Mucosa of descending colon (tissue), 3 donors: ENCODE measurements at places on chromosomes 3 and 15. TPM values are rescaled to one million over a fixed set of nuclear protein-coding genes. Genes with fewer than 3 reads are reported as not detected.

The DAG1 gene
- total RNA-seq, result 97.3 TPM

- DNase-seq, result no peak
Observed at GRCh38 chr3:172244011-172244410, 204.2 kb downstream of the GHSR start.

The TTLL13 gene
- total RNA-seq, result 0.63 TPM

GRCh38 chr15:89852342-89852995 is 37.8 kb upstream of the ANPEP start:
- peak; percentile 55 for DNase-seq

DNA sequence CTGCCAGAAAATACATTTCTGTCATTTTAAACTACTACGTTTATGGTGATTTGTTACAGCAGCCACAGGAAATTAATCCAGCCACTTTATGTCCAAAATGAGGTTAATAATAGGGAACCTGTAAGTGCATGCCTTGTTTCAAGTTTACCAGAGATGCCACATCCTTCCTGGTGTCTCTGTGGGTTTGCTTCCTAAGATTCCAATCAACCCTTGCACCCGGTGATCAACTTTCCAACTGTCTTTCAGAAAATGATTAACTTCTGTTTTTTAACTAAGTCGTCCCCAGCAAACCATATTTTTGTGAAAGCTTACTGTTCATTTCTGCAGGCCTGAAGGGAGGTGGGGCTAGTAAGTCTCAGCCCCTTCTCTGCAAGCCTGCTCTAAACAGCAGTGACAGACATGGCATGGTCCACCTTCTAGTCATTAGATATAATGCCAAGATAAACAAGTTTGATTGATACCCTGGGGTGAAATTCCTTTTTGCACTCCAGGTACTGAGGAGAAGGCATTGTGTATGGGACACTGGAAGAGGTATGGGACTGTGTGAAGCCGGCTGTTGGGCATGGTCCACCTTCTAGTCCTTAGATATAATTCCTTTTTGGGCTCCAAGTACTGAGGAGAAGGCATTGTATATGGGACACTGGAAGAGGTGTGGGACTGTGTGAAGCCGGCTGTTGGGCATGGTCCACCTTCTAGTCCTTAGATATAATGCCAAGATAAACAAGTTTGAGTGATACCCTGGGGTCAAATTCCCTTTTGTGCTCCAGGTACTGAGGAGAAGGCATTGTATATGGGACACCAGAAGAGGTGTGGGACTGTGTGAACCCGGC is 11.1 kb upstream of the TMC3 start:
- no peak for DNase-seq

DNA sequence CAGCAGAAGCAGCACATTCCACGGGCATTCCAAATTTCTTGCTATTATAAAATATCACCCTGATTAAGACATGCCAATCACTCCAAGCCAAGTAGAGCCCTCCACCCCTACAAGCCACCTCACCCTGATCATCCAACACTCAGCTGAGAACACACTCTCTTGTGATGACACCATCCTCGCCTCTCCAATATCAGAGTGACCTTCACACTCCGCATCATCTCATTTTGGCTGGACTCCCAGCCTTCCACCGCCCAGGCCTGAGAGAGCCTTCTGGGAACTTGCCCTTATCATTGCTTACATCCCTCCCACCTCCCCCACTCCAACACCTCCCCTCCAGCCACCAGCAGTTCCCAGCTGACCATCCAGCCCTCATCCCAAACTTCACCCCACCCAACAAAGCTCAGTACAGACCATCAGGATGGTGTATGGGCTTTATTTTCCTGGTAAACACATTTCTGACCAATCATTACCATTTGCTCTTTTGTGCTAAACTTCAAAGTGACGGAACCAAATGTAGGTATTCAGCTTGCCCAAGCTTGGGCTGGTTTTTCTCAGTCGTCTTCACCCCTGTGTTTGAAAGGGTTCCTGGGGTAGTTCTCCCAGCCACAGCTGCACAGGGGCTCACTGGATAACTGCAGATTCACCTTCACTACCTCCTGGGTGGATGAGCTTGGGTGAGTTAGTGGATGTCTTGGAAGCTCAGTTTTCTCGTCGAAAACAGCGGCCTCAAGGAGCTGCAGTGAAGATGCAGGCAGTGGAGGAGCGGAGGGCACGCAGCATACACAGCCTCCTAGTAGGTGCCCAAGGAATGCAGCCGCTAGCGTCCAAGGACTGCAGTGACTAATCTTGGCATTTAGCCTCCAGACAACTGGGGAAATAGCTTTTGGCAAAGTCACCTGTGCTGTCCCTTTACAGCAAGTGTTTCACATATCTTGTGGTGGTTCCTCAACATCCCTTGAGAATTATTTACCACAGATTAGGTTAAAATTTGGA is 115.1 kb downstream of the LIPC start:
- no peak for DNase-seq

The NR1I2 gene
- total RNA-seq, result 141 TPM

DNA sequence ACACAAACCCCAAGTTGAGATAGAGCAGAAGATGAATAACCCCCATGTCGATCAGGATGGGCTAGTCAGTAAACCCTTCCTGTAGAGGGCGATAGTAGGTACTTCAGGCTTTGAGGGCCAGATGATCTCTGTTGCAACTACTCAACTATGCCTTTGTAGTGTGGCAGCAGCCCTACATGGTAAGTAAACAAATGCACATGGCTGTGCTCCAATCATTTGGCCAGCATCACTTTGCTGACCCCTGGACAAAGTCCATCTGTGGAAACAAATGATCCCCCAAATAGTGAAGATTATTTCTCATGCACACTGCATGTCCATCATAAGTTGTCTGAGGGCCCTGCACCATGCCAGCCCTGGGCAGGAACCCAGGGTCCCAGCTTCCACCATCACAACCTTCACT is 402.2 kb upstream of the PROK2 start:
- no peak for DNase-seq

DNA sequence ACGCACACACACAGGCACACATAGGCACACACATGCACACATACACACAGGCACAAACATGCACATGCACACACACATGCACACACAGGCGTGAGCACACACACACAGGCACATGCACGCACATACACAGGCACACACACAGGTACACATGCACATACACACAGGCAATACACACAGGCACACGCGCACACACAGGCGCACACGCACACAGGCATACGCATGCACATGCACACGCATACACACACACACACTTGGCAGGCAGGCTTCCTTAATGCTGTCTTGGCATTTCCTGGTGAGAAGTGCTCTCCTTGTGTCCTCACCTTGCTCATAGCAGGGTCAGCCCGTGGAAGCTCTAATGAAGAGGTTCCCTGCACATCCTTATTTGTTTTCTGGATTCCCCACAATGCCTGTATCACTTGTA is 8.4 kb upstream of the SLCO2A1 start:
- no peak for DNase-seq

GRCh38 chr3:128006061-128007032 is 45.9 kb upstream of the SEC61A1 start:
- DNase-seq, result no peak

DNA sequence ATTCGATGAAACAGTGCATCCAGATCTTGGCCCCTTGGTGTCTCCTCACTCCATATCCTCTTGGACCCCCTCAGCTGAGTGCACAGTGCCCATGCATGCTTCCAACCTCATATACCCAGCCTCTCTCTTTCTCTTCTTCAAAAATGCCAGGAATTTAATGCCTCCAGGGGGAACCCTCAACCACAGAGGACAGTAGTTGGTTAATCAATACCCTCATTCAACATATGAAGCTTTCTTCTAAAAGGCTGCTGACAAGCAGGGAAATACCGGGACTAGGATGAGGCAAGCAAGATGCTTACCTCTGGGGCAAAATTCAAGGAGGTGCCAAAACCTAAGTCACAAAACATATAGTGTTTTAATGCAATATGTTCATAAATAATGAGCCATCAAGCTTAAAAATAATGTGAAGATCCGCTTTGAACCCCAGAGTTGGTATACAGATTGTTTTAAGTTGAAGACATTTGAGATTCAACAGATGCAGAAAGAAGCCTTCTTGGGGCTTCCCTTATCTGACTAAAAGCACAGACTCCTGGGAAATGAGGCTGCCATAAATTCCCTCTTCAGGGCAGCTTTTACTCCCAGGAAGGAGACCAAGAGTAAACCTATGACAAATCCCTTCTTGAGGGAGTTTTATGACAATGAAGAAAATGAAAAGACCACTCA is 48.2 kb upstream of the FHIT start:
- DNase-seq, result no peak

DNA sequence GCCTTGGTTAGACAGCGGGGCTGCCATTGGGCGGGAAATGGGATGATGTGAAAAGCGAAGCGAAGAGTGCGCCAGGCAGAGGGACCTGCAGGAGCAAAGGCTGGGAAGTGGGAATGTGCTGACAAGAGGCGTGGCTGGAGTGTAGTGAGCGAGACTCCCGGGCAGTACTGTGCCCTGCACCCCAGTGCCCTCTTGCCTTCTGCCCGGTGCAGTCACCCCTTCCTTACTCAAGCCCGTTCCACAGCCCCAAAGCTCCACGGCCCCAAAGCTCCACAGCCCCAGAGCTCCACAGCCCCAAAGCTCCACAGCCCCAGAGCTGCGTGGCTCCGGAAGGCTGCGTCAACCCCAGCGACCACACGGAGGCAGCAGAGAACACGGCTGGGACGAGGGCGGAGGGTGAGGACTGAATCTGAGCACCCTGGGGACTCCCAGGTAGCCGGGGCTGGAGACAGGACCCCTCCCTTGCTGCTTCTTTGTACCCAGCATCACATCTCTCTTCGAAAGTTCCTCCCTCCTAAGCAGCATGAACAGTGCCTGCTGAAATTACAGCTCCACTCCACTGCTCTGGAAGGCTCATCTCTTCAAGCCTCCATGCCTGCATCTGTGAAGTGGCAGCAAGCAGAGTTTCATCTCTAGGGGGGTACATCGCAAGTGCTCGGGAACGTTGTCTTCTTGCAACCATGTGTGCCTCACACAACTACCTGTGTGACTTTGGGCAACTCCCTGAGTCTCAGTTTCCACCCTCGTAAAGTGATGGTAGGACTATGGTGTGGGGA is 108.9 kb downstream of the FBLN2 start:
- no peak for DNase-seq

- no peak for DNase-seq
Observed at GRCh38 chr15:35437157-35437556, 108.8 kb downstream of the DPH6 start.

- peak; percentile 56 for DNase-seq
Observed at GRCh38 chr3:72661115-72661457, 187.2 kb downstream of the SHQ1 start.

- no peak for DNase-seq
Observed at GRCh38 chr3:31536497-31536896, 3.8 kb downstream of the STT3B start.

GRCh38 chr15:48388016-48388851 is 57.0 kb downstream of the DUT start:
- DNase-seq, result no peak

The SKOR1 gene
- total RNA-seq, result 0.34 TPM

The CCR3 gene
- total RNA-seq, result not detected

DNA sequence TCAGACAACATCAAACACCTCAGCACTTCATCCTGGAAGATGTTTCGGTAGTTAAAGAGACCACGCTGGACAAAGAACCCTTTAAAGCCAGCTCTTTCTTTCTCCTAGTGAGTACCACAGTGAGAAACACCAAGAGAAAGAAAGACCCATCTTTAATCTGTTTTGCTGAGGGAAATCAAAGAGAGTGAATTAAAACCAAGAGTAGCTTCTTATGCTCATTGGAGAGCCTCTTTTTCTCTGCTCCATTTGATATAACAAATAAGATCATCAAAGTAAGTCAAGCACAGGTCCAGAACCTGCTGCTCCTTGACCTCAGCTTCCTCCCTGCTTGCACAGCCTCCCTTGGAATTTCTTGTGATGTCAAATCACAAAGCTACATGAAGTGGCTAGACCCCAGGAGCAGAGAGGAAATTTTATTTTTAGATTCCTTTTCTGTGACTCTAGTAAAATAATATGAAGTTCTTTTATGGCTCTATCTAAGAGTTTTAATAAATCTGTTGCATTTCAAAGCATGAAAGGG is 436.4 kb downstream of the C3orf38 start:
- no peak for DNase-seq

DNA sequence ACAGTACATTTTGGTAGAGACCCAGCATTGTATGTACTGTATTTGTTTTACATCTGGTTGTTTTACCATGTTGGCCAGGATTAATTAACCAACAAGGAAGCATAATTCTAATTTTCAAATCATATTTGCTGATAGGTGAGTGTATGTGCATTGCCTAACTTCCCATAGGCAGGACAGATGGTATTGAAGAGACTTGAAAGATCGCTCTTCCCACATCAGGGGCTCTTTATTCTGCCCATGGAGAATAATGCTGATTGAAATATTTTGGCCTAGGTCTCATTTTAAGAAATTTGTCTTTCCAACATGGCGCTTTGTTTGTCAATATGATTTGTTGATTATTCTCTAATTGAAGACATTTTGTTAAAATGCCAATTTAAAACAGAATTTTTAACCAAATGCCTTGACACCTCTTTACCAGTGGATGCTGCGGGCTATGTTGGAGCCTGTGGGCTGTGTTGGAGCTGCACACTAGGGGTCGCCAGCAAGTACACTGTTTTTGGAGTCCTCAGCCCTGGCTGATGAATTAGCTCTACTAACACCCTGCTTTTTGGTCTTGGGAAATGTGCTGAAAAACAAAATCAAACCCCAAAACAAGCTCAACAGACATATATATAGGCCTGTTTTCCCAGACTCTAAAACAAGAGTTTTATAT is 5.3 kb downstream of the P2RY12 start:
- peak; percentile 27 for DNase-seq

- no peak for DNase-seq
Observed at GRCh38 chr3:101500208-101500607, 12.8 kb downstream of the SENP7 start.

The MAPKAPK3 gene
- 25.5 TPM for total RNA-seq

The COL6A5 gene
- not detected for total RNA-seq

- no peak for DNase-seq
Observed at GRCh38 chr3:178350763-178351162, 185.5 kb upstream of the KCNMB2 start.

GRCh38 chr3:172294223-172294806 is 153.9 kb downstream of the GHSR start:
- no peak for DNase-seq

DNA sequence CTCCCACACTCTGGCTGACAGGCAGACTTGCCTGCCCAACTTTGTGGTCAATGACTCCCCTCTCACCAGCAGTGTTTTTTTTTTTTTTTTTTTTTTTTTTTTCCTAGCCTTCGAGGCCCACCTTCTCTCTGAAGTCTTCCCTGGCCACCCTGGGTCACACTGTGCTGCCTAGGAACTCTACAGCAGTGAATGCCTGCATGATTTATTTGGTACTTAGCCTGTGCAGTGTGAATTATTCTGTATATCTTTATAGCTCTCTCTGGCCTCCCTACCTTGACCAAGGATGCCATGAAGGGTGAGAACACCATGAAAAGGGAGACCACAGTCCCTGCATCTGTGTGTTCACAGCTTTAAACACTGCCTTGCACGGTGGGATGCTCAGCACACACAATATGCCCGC is 141.6 kb downstream of the CLSTN2 start:
- no peak for DNase-seq

DNA sequence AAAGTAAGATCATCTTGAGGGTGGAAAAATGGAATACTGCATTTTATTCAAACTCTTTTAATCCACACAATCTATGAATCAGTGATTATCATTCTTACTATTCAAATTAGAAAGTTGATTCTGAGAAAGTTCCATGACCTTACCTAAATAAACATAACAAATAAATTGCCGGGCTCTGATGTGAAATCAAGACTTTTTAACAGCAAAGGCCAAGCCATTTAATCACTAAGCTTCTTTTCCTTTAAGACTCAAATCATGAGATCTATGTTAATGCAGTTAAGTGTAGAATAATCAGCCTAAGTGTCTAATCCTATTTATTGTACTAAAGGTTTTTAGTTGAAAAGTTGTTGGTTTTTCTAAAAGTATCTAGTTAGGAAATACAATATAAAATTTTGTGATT is 857.0 kb downstream of the SI start:
- DNase-seq, result no peak
